ENCODE measurements at places on chromosomes 16 and 17. TPM values are rescaled to one million over a fixed set of nuclear protein-coding genes. Genes with fewer than 3 reads are reported as not detected.
A peak's percentile ranks its signal among the peaks of the same experiment; 100 is the strongest.

DNA sequence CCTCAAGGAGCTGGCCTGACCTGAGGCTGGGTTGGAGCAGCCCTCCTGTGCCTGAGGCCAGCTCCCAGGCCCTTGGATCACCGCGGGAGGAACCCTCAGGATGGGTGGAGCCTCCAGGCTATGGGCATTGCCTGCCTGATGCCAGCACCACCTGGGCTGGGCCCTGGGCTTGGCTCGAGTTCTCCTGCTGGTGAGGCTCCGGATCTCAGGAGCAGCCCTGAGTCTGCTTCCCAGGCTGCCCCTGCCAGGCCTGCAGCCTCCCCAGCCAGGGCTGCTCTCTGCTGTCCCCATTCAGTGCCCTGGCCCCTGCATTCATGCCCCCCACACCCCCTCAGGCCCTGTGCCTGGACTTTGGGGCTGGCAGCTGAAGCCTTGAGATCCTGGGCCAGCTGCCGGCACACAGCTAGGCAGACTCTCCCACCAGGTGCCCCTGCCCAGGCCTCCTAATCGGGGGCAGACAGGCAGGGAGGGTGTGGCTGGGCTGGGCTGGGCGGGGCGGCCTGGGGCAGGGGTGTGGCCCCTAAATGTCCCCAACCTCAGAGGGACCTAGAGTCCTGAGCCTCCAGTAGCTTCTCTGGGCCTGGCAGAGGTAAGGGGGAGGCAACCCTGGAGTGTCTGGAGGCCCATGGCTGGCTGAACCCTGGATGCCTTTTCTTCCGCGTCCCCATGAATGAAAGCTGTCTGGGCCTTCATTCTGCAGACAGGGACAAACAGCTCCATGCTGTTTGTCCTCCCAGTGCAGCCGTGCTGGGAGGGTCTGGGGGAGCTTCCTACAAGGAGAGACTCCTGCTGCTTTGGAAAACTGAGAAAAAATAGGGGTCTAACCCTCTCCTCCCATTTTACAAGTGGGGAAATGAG lies 1.1 kb upstream of the PIGQ start:
- no peak for DNase-seq

DNA sequence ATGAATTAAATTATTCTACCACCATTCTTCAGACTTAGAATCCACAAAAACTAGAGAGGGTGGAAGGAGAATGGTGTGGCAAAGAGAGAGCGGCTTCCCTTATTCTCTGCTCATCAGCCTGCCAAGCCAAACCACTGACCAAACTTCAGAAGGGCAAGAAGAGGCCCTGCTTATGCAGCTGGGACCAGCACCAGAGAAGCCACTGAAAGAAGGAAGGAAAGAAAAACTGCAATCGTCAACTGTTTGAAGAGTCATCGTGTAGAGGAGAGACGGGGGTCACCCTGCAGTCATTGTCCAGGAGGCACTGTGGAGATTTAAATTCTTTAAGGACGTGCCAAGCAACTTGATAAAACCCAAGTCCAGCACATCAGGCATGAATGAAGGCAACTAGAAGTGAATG lies 15.6 kb downstream of the PMP22 start:
- DNase-seq, result no peak

GRCh38 chr17:30225112-30225511 lies 10.4 kb downstream of the SLC6A4 start:
- no peak for DNase-seq

Gene CORO6
- 93.5 TPM for total RNA-seq

DNA sequence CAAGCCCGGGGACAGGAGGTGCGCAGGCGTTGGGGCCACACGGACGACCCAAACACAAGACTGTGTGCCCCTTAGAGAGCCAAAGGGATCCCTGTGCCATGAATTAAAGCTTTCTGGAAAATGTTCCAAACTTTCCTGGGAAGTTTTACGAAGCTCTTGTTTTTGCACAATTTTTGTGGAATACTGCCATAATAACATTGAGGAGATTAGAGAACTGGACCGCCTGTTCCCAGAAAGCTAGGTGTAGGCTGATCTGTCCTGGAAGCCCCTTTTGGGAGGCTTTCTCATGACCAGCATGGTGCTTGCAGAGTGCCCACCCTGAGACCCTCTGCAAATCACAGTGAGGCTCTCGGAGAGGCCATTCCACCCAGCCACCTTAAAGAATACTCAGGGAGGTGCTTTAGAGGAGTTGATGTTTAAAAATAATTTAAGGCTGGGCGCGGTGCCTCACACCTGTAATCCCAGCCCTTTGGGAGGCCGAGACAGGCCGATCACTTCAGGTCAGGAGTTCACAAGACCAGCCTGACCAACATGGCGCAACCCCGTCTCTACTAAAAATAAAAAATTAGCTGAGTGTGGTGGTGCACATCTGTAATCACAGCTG lies 1.1 kb downstream of the KDM8 start:
- DNase-seq, result no peak

Gene ZNF469
- 1.3 TPM for total RNA-seq

Gene C1QTNF1
- 234 TPM for total RNA-seq

Gene CA5A
- total RNA-seq, result not detected

Gene SYT17
- total RNA-seq, result 0.86 TPM

Gene TNRC6C
- 26.7 TPM for total RNA-seq

Gene TNFSF13
- total RNA-seq, result 14.6 TPM

DNA sequence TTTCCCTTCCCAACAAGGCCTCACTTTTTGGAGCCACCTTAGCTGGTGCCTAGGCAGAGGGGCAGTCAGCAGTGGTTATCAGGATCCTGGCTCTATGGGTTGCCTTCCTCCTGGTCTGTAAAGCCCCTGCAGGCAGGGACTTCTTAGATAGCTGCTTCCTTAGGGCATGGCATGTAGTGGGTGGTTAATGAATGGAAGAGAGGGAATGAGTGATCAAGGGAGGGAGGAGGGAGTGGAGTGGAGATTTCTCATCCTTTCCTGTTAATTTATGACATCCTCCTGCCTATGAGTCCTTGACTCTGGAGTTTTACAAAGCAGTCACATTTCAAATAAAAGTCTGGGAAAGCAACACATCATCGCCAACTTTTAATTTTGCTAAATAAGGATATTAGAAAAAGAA lies 40.7 kb downstream of the SNX20 start:
- peak; percentile 1 for DNase-seq

DNA sequence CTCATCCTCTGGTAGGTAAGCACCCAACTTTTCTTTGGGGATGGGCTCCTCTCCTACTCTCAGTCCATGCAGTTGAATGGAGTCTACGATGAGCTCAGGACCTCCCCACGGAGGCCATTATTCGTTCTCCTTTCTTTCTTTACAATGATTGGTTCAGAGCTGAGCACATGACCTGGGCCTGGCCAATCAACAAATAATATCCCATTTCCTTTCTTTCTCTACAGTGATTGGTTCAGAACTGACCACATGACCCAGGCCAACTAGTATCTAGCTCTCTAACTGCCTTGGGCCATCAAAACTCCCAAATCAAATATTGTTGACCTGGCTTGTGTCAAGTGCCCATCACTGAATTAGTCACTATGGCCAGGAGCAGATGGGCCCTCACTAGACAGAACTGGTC lies 129.2 kb downstream of the USP31 start:
- DNase-seq, result no peak

Gene TNK1
- total RNA-seq, result 3.5 TPM

DNA sequence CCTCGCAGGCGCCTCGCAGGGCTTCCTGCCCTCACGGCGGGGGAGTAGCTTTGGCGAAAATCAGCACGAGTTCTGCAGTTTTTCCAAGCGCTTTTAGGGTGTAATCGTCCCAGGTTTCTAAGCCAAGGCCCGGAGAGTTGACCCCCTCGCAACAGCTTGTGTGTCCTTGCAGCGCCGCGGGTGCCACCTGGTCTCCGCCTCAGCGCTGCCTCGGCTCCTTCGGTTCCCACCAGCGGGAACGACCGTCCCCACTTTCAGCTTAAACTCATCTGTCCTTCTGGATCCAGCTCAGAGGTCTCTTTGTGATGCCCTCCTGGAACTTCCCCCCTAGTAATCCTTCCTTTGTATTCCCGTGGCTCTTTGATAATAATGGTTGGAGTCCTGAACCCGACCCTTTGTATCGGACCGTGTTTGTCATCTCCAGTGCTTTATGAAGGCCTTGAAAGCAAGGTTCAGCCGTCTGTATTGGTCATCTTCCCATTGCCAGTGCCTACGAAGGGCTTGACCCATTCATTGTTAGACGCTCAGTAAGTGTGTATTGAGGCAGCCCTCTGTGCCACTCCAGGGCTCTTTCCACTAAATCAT lies 858 bp upstream of the SMARCE1 start:
- peak; percentile 70 for DNase-seq

GRCh38 chr17:55212880-55213279 lies 51.9 kb upstream of the HLF start:
- DNase-seq, result no peak

DNA sequence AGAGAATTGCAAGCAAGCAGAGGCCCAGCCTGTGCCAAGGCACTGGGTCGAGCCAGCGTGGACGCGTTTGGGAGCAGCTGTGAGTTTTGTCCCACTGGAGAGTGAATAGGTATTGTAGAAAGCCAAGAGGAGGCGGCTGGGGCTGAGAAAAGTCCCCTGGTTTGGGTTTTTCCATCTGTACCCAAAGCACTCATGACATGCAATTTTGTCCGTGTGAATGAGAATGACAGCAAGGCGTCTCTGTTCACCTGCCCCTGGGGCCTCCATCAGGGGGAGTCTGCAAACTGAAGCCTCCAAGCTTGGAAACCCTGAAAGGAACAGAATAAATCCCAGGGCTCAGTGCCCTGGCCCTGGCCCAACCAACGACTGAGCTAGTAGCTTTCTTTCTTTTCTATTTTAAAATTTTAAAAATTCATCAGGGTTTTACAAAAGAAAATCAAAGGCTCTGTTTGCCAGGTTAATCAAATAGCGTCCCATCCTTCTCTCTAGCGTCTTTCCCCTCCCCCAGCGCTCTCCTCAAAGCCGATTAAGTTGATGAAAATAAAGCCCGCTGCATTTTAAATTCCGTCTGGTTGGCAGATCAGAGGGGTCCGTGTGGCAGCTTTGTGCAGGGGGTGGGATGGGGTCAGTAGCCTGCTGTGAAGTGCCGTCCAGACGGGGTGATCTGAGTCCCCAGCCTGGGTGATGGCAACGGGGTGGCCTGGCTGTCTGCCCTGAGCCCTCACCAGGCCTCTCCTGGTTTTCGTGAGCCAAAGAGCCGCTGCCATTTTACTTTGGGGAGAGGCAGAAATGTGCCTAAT lies 171.0 kb downstream of the KATNIP start:
- peak; percentile 51 for DNase-seq

- peak; percentile 90 for DNase-seq
Observed at GRCh38 chr16:67537636-67538591, 9.3 kb downstream of the RIPOR1 start.

GRCh38 chr16:66182592-66182991 lies 183.9 kb upstream of the CDH5 start:
- no peak for DNase-seq

Data from right cardiac atrium (tissue), 5 donors.